ENCODE measurements at places on chromosomes 5 and 9.

GRCh38 chr9:131149688-131150053, 24.3 kb downstream of the NUP214 start:
- DNase-seq, result no peak
- H3K4me3 ChIP-seq, result no peak overlapping the region
- peaks cover 48% of the 10 kb centered on the region for H3K36me3 ChIP-seq
- no peak overlapping the region for H3K27ac ChIP-seq

GRCh38 chr5:6752782-6753181, 39.5 kb downstream of the TENT4A start:
- H3K4me1 ChIP-seq, result peaks cover 5% of the 10 kb centered on the region
- H3K36me3 ChIP-seq, result peaks cover 70% of the 10 kb centered on the region
- H3K4me3 ChIP-seq, result no peak overlapping the region
- no peak for DNase-seq
- H3K27ac ChIP-seq, result no peak overlapping the region
- no peaks in the 10 kb centered on the region for H3K27me3 ChIP-seq

- H3K4me1 ChIP-seq, result peaks cover 20% of the 10 kb centered on the region
- peak overlapping the region; percentile 56 for H3K27ac ChIP-seq
- H3K4me3 ChIP-seq, result no peak overlapping the region
- no peak for DNase-seq
- H3K27me3 ChIP-seq, result no peaks in the 10 kb centered on the region
These were observed 74.5 kb downstream of the COL5A1 start for GRCh38 chr9:134716067-134716466.

- H3K27ac ChIP-seq, result no peak within 1 kb of the TSS
- peak; percentile 59 for DNase-seq
- H3K36me3 ChIP-seq, result no peaks in the 10 kb centered on the region
- H3K27me3 ChIP-seq, result peaks cover 56% of the 10 kb centered on the region
These were observed at the start of gene RASGEF1C for GRCh38 chr5:180209137-180209581. Gene RASGEF1C (minus strand): TSS chr5:180209211. CDS start chr5:180138052, 71,159 bp downstream.

DNA sequence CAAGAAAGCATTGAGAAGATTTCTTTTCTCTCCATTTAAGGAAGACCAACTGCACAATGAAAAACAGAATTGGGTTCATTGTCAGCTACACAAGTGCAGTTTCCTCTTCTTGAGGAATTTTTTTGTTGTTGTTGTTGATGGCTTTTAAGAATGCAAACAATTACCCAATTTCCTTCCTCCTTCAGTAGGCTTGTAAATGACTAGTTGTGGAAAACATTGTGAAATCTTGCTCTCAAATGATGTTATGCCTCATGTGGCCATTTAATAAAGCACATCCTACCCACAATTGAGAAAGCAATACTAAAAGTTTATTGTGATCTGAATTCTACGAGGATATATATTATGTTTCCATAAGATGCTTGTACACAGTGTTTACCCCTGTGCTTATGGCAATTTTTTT, 171.6 kb downstream of the FAM174A start:
- H3K27ac ChIP-seq, result no peak overlapping the region
- H3K4me3 ChIP-seq, result no peak overlapping the region
- no peaks in the 10 kb centered on the region for H3K36me3 ChIP-seq
- H3K4me1 ChIP-seq, result no peaks in the 10 kb centered on the region
- peak; percentile 80 for DNase-seq

GRCh38 chr9:82418334-82418733, 429.8 kb downstream of the SPATA31D1 start:
- H3K4me3 ChIP-seq, result no peak overlapping the region
- no peaks in the 10 kb centered on the region for H3K4me1 ChIP-seq
- no peak overlapping the region for H3K27ac ChIP-seq
- H3K36me3 ChIP-seq, result no peaks in the 10 kb centered on the region
- no peaks in the 10 kb centered on the region for H3K27me3 ChIP-seq
- DNase-seq, result no peak

- H3K36me3 ChIP-seq, result no peaks in the 10 kb centered on the region
- H3K27me3 ChIP-seq, result no peaks in the 10 kb centered on the region
- H3K4me1 ChIP-seq, result no peaks in the 10 kb centered on the region
- no peak overlapping the region for H3K4me3 ChIP-seq
These were observed 67.6 kb upstream of the TMC1 start for GRCh38 chr9:72453797-72454196.

- no peaks in the 10 kb centered on the region for H3K27me3 ChIP-seq
- DNase-seq, result peak; percentile 22
- H3K4me1 ChIP-seq, result peaks cover 47% of the 10 kb centered on the region
- peak overlapping the region; percentile 73 for H3K4me3 ChIP-seq
These were observed 453 bp downstream of the PTRH1 start for GRCh38 chr9:127714951-127715469.

GRCh38 chr9:116112236-116112635, 41.4 kb upstream of the PAPPA start:
- H3K4me1 ChIP-seq, result no peaks in the 10 kb centered on the region
- no peak overlapping the region for H3K27ac ChIP-seq
- no peak for DNase-seq
- H3K4me3 ChIP-seq, result no peak overlapping the region

GRCh38 chr9:107439991-107440456, 49.5 kb downstream of the KLF4 start:
- no peak overlapping the region for H3K4me3 ChIP-seq
- peak; percentile 62 for DNase-seq
- no peaks in the 10 kb centered on the region for H3K36me3 ChIP-seq
- H3K27ac ChIP-seq, result no peak overlapping the region

GRCh38 chr5:9325549-9325948, 220.3 kb downstream of the SEMA5A start:
- peaks cover 2% of the 10 kb centered on the region for H3K4me1 ChIP-seq
- no peak overlapping the region for H3K27ac ChIP-seq
- H3K27me3 ChIP-seq, result no peaks in the 10 kb centered on the region
- no peak for DNase-seq
- no peaks in the 10 kb centered on the region for H3K36me3 ChIP-seq

- no peak for DNase-seq
- H3K27me3 ChIP-seq, result no peaks in the 10 kb centered on the region
- H3K27ac ChIP-seq, result peak overlapping the region; percentile 62
- H3K36me3 ChIP-seq, result no peaks in the 10 kb centered on the region
These were observed 199.9 kb upstream of the CDKN2B start for GRCh38 chr9:22208846-22209585.

- peak; percentile 75 for DNase-seq
- no peaks in the 10 kb centered on the region for H3K27me3 ChIP-seq
- no peak overlapping the region for H3K4me3 ChIP-seq
These were observed 63.0 kb downstream of the TRIO start for GRCh38 chr5:14206028-14206725.

- no peaks in the 10 kb centered on the region for H3K4me1 ChIP-seq
- H3K4me3 ChIP-seq, result no peak overlapping the region
- DNase-seq, result no peak
- H3K27ac ChIP-seq, result no peak overlapping the region
These were observed 175.5 kb downstream of the ANXA1 start for GRCh38 chr9:73327149-73327548.

- DNase-seq, result no peak
- H3K27ac ChIP-seq, result no peak overlapping the region
- peaks cover 2% of the 10 kb centered on the region for H3K4me1 ChIP-seq
These were observed 49.0 kb downstream of the ZNF462 start for GRCh38 chr9:106911951-106912350.

DNA sequence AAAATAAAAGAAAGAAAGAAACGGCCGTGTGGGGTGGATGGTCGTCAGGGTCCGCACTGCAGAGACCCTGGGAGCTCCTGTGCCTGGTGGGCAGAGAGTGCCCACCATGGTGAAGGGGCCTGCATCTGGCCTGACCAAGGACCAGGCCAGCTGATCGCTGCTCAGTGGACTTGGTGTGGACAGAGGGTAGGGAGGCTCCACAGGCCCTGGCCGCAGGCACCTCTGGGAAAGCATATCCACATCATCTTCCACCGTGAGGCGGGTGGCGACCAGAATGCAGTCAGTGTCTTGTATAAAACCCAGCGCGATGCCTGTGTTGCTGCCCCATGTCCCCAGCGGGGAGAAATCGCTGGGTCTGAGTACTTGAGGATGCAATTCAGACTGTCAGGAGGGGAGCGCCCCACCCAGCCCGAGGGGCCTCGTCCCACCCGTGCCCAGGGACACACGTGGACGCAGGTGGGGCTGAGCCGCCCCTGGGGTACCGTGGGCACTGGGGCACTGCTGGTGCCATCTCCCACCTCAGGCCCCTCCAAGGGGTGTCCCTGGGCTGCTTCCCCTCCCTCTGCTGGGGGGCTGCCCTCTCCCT, 27.8 kb upstream of the SLC6A19 start:
- H3K27me3 ChIP-seq, result peaks cover 31% of the 10 kb centered on the region
- no peaks in the 10 kb centered on the region for H3K4me1 ChIP-seq
- no peak overlapping the region for H3K27ac ChIP-seq
- DNase-seq, result no peak
- H3K4me3 ChIP-seq, result no peak overlapping the region

DNA sequence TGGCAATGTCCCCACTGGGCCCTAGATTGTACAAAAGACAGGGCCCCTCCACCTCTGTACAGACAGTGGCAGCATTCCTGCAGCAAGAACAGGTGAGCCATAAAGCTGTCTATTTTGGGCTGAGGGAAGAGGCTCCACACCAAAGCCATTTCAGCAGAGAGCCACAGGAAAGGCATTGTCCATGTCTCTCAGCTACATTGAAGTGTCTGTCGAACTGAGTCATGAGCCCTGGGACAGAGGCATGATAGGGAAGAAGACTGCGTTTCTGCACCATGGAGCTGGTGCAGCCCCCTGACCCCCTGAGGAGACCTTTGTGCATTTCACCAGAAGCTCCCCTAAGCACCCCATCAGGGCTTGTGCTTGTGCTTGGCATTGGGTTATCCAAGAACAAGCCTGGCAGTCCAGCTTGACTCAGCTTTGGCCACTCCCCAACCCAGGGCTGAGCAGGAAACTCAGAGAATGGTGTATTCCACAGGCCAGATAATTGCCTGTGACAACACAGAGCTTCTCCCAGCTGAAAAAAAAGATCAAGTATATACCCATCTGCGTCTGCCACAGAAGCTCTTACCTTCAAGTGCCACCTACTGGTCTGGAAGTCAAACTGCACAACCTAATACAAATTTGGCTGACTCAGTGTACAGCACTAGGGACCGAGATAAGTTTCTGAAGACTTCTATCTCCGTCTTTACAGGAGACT, 5.9 kb upstream of the FRMD3 start:
- DNase-seq, result peak; percentile 68
- H3K27ac ChIP-seq, result no peak overlapping the region
- H3K27me3 ChIP-seq, result peaks cover 11% of the 10 kb centered on the region
- no peaks in the 10 kb centered on the region for H3K36me3 ChIP-seq
- H3K4me3 ChIP-seq, result no peak overlapping the region

DNA sequence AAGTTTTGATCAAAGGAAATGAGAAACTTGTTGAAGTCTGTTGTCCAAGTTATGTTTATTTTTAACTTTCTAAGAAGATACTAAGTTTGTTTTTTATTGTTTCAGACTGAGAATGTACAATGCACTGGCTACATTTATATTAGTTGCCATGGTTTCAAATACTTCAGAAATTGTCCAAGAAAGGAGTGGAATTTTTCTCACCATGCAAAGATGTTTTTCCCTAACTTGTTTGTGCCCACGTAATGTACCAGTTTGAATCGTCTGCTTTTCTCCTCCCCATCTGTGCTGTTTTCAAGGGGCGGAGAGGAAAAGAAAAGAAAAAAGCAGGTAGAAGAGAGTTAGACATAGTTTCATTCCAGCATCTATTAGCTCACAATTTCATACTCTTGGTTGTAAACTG, 407.0 kb downstream of the KCTD16 start:
- H3K4me1 ChIP-seq, result no peaks in the 10 kb centered on the region
- no peak for DNase-seq
- no peaks in the 10 kb centered on the region for H3K36me3 ChIP-seq
- H3K27ac ChIP-seq, result no peak overlapping the region
- no peaks in the 10 kb centered on the region for H3K27me3 ChIP-seq

DNA sequence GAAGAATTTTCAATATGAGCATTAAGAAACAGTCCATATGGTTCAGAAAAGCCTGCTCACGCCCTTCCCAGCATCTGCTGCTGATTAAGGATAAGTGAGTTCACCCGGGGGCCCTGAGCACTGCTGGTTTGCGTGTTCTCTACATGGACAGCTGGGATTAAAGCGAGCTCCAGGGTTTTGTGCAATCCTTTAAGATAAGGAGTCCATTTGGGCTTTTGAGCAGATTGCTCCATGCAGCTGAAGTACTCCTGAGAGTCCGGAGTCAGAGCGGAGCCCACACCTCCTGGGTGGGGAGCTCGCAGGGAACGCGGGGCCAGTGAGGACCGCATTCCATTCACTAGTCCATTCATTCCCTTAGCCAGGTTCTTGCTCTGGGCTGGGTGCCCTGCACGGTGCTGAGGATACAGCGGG, 149.3 kb upstream of the COL5A1 start:
- peak; percentile 95 for DNase-seq
- peaks cover 7% of the 10 kb centered on the region for H3K36me3 ChIP-seq
- H3K27me3 ChIP-seq, result no peaks in the 10 kb centered on the region
- H3K27ac ChIP-seq, result no peak overlapping the region

DNA sequence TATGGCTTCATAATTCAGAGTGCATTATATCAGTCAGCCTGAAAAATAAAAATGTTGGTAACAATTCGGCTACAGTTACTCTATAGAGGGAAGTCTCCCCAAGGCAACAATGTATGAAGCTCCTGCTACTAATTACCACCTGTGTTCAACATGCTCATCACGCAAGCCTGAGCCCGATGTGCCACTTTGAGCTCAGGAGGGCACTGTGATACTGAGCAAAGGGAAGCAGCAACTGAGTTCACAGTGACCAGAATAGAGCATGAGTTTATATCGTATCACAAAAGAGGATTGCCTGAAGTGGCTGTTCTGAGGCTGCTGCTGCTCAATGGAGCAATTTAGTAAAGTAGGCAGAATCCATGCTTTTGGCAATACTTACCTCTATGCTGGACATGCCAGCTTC, 202.0 kb upstream of the HAPLN1 start:
- H3K36me3 ChIP-seq, result no peaks in the 10 kb centered on the region
- peaks cover 3% of the 10 kb centered on the region for H3K27me3 ChIP-seq
- H3K27ac ChIP-seq, result no peak overlapping the region
- H3K4me3 ChIP-seq, result no peak overlapping the region
- H3K4me1 ChIP-seq, result peaks cover 3% of the 10 kb centered on the region
- no peak for DNase-seq

DNA sequence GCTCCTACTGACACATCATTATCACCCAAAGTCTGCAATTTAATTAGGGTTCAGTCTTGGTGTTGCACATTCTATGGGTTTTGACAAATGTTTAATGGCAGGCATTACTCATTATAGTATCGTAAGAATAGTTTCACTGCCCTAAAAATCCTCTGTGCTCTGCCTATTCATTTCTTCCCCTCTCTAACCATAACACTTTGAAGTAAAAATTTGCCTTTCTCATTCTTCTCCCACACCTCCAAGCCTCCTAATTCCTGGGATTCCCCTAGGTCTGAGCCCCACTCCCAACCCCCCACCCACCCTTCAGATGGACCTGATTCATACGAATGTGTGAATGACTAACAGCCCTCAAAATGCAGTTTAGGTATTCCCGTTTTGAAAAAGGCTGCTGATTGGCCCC, 18.4 kb downstream of the ENC1 start:
- H3K36me3 ChIP-seq, result no peaks in the 10 kb centered on the region
- DNase-seq, result no peak
- no peak overlapping the region for H3K27ac ChIP-seq
- peaks cover 3% of the 10 kb centered on the region for H3K4me1 ChIP-seq
- H3K27me3 ChIP-seq, result no peaks in the 10 kb centered on the region

GRCh38 chr5:125549322-125549911, 803.0 kb upstream of the ZNF608 start:
- H3K27me3 ChIP-seq, result no peaks in the 10 kb centered on the region
- no peaks in the 10 kb centered on the region for H3K4me1 ChIP-seq
- DNase-seq, result peak; percentile 65
- no peaks in the 10 kb centered on the region for H3K36me3 ChIP-seq
- H3K4me3 ChIP-seq, result no peak overlapping the region
- H3K27ac ChIP-seq, result no peak overlapping the region
